CD4-positive, CD25-positive, alpha-beta regulatory T cell (primary cell): ENCODE measurements at places on chromosomes 1 and 21.

GRCh38 chr1:99246152-99246551 is 18.1 kb upstream of the PLPPR4 start:
- no peaks in the 10 kb centered on the region for H3K4me1 ChIP-seq
- H3K27ac ChIP-seq = no peak overlapping the region

GRCh38 chr1:86812286-86812685 is 101.6 kb downstream of the SELENOF start:
- H3K4me1 ChIP-seq = no peaks in the 10 kb centered on the region
- DNase-seq = no peak
- no peak overlapping the region for H3K27ac ChIP-seq
- no peaks in the 10 kb centered on the region for H3K36me3 ChIP-seq
- H3K27me3 ChIP-seq = no peaks in the 10 kb centered on the region

DNA sequence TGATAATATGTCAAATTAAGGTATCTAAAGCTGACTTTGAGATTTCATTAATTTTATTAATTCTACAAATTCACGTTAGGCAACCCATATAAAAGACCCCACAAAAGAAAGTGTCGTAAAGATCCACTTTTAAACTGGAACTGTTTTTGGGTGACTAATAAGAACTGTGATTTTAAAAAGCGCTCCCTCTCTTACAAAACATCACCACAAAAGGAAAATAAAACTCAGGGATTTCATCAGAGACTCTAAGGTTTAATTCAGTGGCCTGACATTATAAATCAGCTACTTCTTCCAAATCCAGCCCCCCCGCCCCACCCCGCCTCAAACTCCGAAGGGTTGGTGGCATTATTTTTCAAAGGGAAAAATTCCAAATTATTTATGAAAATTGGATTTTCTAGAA is 2.7 kb downstream of the COL24A1 start:
- H3K36me3 ChIP-seq = no peaks in the 10 kb centered on the region
- H3K27me3 ChIP-seq = peaks cover 9% of the 10 kb centered on the region
- no peak overlapping the region for H3K27ac ChIP-seq
- H3K4me1 ChIP-seq = no peaks in the 10 kb centered on the region

- no peak for DNase-seq
- H3K36me3 ChIP-seq = peaks cover 17% of the 10 kb centered on the region
- H3K27me3 ChIP-seq = no peaks in the 10 kb centered on the region
- peak overlapping the region; percentile 65 for H3K4me3 ChIP-seq
- peak overlapping the region; percentile 88 for H3K27ac ChIP-seq
Measured at GRCh38 chr1:113780374-113781146, 21.3 kb upstream of the PHTF1 start.
